Hepatocyte (in vitro differentiated cells): ENCODE measurements at places on chromosomes 13 and 19. TPM values are rescaled to one million over a fixed set of nuclear protein-coding genes. Genes with fewer than 3 reads are reported as not detected.

Gene TTC9B
- total RNA-seq = not detected in 2 replicates

DNA sequence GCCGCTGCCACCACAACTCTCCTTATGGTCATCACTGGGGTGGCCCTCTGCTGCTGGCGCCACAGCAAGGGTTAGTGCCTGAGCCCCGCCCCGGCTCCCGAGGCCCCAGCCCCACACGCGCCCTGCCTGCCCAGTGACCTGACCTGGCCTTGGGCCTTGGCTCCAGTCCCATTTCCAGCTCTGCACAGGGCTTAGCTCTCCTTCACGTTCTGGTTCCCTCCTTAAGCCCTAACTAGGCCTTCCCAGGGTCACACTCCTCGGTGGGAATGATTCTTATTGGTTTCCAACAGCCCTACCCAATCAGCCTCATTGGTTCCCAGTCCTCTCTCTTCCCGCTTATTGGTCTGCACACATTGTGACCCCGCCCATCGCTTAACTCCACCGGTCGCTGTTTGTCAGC, 5.8 kb downstream of the KIRREL2 start:
- DNase-seq = no peak

DNA sequence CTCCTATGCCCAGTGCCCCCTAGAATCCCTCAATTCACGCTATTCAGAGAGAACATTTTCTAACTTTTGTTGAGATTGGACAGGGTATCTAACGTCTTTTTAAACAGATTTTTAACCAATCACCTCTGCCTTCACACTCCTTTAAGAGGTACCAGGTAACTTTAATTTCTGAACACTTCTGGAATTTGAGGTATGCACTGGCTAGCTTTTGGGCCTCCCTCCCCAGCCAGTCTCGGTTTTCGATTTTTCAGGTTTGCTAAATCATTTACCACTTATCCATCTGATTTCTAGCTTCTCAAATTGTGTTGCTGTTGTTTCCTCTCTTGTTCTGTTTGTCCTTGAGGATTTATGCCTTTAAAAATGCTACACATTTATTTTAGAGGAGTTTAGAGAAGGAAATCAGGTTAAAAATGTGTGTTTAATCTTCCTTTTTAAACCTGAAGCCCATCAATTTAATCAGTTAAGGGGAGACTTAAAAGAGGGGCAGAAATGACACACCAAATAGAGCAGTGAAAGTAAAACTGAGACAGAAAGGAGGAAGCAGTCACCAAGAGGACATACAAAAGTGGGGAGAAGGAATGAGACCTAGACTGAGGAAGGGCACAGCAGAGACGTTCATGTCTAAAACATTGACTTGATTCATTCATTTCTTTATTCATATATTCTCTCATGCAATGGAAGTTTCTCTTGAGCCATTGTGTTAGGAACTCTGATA, 139.6 kb upstream of the HTR2A start:
- DNase-seq = no peak

DNA sequence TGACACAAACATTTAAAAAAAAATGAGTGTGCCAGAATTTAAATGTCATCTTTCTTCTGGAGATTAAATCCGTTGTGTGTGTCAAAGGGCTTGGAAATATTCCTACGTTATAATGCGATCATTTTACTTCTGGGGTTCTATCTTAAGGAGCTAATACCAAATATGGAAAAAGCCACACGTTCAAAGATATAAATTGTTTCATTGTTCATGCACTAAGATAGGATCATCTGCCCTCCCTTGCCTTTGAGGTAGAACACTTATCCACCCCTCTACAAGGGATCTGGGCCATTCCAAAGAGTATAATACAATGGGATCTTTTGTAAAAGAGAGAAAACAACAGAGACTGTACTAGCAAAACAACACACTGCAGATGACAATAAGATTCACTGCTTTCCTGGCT, 64.9 kb downstream of the ANKRD10 start:
- DNase-seq = no peak

DNA sequence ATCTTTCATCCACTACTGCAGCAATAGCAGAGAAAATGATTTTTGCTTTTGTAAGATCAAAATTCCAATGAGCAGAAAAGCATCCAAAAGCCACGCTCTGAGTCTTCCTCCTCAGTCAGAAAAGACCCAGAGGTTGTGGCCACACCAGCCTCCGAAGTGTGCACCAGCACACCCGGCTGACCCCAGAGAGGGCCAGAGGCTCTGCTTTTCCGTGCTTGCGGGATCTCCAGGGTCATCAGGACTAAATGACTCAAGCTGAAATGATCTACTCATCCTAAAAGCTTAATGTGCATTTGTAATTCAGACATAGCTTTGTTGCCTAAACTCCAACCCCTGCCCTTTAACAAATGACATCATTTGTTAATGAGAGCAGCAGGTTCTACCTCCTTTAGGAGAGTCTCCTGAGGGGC, 16.5 kb downstream of the RXFP2 start:
- DNase-seq = no peak

DNA sequence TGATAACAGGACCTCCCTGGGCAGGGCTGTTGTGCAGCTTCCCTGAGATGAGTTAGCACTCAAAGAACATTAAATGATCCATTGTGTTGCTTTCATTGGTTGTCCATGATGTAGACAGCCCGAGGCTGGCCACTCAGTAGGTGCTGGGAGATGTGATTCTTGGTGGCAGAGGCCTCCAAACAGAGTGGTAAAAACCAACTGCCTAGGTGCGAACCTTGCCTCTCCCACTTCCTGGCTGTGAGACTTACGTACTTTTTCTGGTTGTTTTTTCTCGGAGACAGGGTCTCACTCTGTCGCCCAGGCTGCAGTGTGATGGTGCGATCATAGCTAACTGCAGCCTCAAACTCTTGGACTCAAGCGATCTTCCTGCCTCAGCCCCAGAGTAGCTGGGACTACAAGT, 6.2 kb downstream of the SARS2 start:
- no peak for DNase-seq

- DNase-seq = no peak
These were observed 22.9 kb upstream of the FRY start for GRCh38 chr13:32008518-32009175.

DNA sequence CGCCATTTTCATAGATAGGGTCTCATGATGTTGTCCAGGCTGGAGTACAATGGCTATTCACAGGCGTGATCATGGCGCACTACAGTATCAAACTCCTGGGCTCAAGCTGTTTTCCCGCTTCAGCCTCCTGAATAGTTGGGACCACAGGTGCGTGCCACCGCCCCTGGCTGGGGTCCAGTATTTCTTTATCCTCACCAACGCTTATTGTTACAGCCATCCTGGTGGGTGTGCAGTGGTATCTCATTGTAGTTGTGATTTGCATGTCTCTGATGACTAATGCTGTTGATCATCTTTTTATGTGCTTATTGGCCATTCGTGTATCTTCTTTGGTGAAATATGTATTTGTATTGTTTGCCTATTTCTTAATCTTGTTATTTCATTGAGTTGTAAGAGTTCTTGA, 49.0 kb downstream of the SIPA1L3 start:
- no peak for DNase-seq

Gene PDX1
- total RNA-seq = 0.20 and 1.3 TPM in 2 replicates
